SK-N-DZ (cell line): ENCODE measurements at places on chromosomes 16 and 17.

GRCh38 chr16:23279721-23280153, 22.4 kb upstream of the SCNN1B start:
- no peak for DNase-seq

GRCh38 chr16:19898924-19899604, 14.4 kb upstream of the GPRC5B start:
- peak; percentile 74 for DNase-seq

DNA sequence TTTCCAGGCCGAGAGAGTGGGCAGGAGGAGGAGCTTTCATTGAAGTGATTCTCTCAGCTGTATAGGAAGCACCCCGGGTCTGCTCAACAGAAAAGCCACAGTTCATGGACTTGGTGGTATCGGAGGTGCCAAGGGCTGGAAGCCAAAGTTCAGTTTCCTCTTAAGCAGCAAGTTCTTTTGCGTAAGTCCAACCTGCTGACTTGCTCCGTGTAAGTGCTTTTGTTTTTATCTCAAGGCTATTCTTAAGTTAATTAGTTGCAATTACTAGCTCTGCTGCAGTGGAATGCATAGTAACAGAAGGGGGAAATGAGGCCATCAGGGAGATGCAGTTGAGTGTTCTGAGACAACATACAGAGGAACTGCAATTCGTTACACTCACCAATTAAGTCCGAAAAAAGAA, 44.6 kb downstream of the SMIM36 start:
- DNase-seq: peak; percentile 40

DNA sequence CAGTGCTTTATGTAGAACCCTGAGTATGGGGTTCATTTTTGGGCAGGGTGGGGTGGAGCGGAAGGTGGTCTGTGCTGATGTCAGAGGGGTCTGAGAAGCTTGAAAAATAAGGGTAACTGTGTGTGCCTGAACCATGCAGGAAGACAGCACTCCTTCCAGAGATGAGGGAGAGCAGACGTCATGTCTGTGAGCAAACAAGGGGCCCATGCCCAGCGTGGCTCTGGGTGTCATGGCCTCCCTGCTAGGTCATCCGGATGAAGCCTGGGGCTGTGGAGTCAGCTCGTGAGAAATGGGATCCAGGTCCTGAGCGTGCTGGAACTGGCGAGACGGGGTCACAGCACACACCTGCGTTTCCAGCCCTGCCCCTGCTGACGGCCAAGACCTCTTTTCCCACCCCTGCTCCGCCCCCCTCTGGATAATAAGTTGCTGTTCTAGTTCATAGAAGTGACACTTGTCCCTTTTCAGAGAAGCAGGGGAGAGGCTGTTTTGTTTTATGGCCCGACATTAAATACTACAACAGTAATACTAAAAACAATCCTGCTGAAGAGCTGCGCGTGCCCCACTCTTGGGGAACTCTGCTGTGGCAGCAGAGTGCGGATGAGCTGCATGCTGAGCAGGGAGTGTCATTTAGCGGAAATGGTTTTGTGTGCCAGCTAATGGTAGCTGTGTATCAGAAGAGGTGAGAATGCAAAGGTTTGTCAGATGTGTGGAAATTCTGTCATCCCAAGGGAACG, 92.6 kb downstream of the RPTOR start:
- DNase-seq: no peak

DNA sequence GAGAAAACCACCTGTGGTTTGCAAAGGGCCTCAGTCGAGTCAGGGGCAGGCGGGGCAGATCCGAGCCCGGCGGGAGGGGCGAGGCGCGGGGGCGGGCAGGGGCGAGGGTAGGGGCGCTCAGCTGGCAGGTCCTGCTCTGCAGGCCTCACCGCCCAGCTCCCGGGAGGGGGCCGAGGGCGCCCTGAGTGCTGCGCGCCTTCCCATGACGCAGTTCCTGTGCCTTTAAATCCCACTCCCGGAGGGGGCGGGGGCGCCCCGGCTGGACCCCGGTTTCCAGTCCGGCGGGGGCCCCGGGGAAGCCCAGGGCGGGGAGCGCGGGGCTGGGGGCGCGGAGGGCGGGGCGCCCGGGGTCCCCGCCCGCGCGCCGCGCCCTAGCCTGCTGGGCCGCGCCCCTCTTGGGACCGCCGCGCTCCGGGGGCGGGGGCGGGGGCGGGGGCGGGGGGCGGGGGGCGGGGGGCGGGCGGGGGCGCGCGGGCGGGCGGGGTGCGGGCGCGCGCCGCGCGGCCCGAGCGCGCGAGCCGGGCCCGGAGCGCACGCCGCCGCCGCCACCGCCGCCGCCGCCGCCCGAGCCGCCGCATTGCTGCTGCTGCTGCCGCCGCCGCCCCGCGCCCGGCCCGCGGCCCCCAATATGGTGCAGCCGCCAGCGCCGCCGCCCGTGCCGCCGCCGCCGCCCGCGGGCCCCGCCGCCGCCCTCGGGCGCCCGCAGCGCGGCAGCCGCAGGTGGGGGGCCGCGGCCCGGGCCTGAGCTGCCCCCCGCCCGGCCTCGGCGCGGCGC, at the start of gene JPH3:
TSS of gene JPH3 (plus strand) at position 508 of the 775 bp plus-strand sequence. CDS start 639 bp downstream, outside the sequence.
- no peak for DNase-seq

- DNase-seq: no peak
Measured at GRCh38 chr16:57032931-57033330, 43.6 kb downstream of the NLRC5 start.
